ENCODE measurements at places on chromosomes 1 and 21.

- DNase-seq, result no peak
These were observed at the start of gene RAB7B for GRCh38 chr1:206002871-206003801. Gene RAB7B (minus strand): TSS chr1:206003395. CDS start chr1:205994135, 9,260 bp downstream.

DNA sequence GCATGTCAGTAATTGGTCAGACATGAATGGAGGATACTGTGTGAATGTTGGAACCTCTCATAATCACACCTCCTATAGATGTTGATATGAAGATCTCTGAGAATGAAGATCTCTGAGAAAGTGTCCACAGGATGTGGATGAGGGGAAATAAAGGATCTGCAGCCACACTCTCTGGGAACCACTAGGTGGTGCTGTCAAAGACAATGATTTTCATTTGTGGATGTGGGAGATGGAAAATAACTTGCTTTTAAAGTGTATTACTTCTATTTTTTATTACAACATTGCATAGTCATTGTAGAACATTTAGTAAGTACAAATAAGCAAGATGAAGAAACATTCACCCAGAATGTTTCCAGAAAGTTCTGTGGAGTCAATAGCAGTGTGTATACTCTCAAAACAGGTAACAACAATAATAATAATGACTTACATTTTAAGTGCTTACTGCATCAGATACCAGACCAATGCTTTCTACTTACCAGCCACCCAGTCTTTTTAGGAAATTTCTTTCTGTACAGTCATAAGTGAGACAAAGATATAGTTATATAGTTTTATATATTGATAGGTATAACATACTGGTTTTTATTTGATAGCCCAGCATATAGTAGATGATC is 128.2 kb downstream of the ATG4C start:
- DNase-seq, result peak; percentile 7

GRCh38 chr1:193185901-193186731 is at the start of gene B3GALT2:
Gene B3GALT2 (minus strand): TSS chr1:193186613. CDS start chr1:193181562, 5,051 bp downstream.
- DNase-seq, result no peak

GRCh38 chr21:38140207-38140903 is 116.4 kb upstream of the KCNJ15 start:
- DNase-seq, result no peak

GRCh38 chr1:201051399-201051798 is 27.9 kb upstream of the KIF21B start:
- no peak for DNase-seq

- DNase-seq, result peak; percentile 38
These were observed 16.2 kb downstream of the DRAXIN start for GRCh38 chr1:11707621-11708276.

Measured in DND-41 (cell line).